Effector memory CD8-positive, alpha-beta T cell (primary cell): ENCODE measurements at places on chromosomes 16 and 17.
A peak's percentile ranks its signal among the peaks of the same experiment; 100 is the strongest.

- no peak for DNase-seq
Measured at GRCh38 chr17:48064638-48065037, 16.5 kb downstream of the NFE2L1 start.

DNA sequence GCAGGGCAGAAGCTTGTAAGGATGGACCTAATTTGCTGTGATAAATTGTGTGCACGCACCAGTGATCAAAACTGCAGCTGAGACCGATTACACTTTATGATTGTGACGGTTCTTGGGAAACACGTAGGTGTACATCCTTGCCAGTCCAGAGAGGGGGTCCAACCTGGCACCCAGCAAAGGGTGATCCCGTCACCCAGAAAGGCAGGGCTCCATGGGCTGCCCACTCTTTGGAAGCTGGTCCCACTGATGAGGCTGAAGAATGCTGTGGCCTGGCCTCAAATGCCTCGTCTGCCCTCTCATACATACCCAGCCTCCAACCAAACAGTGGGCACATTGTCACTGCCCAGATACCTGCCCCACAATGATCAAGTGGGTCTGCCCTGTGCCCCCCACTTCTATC, 132.0 kb downstream of the C16orf78 start:
- DNase-seq: no peak

DNA sequence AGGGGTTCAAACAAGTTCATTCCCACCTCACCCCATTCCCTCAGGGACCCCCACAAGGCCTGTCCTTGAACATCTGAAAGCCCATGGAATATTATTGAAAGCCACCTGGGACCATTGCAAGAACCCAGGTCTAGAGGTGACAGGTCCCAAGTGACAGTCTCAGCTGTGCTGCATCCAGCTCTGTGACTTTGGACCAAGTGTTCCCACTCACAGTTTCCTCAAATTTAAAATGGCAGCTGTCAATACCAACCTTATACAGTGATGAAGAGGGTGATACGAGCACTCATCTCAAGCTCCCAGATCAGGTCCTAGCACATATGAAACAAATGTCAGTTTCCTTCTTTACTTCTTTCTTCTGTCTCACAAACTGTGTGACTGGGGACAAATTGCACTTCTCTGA, 9.1 kb downstream of the ERAL1 start:
- DNase-seq: no peak

DNA sequence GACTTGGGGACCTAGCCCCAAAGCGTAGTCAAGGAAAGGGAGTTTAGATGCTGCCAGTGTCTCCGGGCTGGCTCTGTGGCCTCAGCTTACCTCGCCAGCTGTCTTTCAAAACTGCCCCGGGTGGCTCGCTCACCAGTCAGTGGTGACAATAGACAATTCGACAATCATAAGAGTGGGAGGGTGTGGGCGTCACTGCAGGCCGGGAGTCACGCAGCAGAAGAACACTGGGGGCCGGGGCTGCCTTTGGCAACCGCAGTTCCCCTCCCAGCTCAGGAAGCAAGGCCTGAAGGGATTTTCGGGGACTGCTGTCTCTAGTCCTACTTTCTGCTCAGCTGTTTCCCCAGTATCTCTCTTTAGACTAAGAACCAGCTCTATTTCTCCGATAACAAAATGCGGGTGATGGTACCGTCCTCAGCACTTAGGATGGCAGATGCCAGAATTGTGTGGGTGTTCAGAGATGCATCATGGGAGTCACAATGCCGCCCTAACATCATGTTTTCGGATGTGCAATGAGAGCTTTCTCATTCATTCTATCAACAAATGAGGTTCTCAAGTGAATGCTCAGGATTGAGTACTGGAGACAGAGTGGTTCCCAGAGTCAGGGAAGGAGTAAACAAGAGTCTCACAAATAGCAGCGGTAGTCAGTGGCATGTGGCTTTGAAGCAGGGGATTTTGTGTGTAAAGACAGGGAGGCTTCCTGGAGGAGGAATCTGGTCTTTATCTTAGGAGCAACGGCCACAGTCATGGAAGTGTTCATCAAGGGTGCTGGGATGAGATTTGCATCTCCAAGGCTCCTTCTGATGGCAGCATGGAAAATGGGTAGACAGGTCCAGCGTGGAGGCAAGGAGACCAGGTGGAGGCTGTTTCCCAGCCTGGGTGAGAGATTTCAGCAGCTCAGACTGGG, 93.1 kb downstream of the ZDHHC7 start:
- no peak for DNase-seq

DNA sequence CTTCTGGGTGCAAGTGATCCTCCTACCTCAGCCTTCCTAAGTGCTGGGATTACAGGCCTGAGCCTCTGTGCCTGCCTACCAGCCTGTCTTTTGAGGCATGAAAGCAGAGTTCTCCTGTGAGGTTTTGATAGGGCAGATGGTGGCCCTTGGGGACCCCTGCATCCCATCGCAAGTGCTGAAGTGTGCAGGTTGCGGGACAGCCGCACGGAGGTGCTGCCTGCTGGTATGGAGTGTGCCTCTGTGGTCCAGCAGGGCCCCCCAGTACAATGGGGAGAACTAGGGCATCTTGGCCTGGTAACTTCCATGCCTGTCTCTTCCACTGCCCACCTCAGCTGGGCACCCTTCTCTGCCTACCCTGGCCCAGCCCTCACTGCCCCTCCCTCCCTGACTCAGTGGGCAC, 9.9 kb upstream of the NDRG4 start:
- no peak for DNase-seq

- no peak for DNase-seq
Measured at GRCh38 chr16:84741340-84741830, 41.6 kb downstream of the USP10 start.

GRCh38 chr16:66423177-66423576, 3.9 kb upstream of the BEAN1 start:
- no peak for DNase-seq

DNA sequence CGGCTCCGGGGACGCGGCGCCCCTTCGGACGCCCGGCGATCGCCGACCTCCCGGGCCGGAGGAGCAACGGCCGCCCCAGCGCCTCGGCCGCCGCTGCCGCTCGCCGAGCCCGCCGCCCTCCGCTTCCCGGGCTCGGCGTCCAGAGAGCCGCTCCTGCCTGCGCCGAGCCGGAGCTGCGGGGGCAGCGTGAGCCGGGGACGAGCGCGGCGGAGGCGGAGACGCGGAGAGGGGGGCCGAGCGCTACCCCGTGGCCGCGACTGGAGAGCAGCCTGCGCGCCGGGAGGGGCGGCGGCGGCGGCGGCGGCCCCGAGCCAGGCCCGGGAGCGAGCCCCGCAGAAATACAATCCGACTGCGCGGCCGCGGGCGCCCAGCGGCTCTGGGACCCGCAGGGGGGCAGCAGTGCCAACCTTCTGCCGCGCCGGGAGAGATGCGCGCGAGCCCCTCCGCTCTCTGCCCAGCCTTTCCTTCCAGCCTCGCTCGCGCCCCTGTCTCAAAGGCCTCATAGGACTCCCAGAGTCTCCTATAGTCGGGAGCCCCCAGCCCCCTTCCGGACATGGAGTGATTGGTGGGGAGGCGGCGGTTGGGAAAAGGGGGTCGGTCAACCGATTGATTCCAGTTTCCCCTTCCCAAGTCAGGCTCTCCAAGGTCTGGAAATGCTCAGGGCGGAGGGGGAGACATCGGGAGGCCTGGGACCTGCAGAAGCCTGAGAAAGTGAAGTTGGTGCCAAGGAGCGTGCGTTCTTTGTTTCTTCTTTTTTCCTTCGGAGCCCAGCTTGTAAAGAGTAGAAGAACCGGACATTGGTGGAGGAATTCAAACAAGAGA, 1.0 kb upstream of the SDK2 start:
- DNase-seq: no peak

DNA sequence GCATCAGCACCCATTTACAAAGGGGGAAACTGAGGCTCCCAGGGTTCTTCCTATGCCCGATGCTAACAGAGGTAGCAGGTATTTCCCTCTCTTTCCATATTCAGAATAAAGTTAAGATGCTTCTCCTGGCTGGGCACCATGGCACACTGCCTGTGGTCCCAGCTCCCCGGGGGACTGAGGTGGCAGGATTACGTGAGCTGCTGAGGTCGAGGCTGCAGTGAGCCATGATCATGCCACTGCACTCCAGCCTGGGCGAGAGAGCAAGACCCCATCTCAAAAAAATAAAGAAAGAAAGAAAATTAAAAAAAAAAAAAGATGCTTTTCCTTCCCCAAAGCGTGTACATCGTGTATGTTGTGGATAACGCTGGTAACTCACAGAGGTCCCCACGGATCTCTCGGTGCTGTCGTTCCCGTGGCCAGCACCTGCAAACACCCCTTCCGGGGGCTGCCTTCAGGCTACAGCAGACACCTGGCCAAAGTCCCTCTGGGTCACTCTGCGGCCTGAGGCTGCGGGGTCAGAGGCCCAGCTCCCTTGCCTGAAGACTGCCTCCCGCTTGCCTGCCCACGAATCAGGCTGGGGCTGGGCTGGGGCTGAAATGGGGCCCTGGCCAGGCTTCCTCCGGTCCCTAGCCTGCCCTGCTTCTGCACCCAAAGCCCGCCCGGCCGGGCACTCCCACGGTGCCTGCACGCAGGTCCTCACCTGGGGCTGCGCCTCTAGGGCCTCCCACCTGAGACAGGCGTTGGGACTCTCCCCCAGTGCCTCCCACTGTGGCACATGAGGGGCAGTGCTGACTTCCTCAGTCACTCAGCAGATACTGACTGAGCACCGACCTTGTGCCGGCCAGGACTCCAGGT, 63.1 kb downstream of the ZDHHC7 start:
- DNase-seq: no peak

DNA sequence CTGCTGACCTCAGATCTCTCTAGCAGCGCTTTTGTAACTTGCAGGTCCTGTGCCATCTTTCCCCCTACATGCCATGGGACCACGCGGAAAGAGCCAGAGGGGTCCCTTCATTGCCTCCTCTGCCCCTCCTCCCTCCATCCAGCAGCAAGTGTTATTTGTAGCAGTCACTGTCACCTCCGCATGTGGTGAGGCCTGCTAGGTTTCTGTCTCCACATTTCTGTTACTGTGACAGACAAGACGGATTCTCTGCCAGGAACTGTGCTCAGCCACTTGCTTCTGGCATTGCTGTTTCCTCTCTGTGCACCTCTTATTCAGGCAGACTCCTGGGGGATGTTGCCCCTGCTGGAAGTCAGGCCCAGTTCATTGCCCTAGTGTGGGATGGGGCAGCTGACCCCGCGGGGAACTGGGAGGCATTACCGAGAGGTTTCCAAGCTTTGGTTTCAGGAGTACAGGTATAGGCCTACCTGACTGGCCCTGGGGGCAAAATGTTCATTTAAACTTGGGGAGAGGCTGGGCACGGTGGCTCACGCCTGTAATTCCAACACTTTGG, 61.2 kb downstream of the RAB11FIP4 start:
- no peak for DNase-seq

DNA sequence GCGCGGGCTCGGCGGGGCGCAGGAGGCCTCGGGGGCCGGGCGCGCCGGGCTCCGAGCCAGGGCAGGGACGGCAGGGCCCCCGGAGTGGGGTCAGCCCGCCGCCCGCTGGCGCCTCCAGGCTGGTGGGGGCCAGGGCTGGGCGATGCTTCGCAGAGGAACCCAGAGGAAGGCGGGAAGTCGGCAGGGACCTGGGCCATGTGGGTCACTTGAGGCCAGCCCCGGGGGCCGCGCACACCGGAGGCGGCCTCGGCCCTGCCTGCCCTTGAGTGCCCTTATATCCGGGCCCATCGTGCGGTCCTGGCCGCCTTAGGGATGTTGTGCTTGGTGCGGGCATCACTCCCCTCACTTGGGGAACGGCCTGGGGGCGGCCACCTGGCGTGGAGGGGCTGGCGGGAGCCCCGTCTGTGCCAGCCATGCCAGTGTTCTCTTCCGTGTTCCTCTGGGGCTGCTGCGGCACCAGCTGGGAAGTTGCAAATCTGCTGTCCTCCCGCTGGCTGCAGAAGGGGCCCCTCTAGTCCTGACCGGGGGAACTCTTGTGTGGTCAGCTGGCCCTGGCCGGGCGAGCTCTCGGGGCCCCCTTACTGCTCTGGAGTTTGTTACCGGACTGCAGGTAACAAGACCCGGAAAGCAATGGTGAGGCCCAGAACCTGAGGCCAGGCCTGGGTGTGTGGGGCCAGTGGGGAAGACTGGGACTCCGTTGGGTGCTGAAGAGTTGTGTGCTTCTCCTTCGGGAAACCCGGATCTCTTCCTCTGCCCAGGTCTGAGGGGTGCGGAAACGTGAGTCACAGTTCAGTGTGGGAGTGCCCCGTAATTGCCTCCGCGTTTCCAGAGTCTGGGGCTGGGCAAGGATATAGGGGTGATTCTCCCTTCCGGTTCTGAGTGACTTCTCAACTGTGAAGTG, 849 bp downstream of the CAPN15 start:
- DNase-seq: peak; percentile 39

- no peak for DNase-seq
Measured at GRCh38 chr17:285751-286422, 66.7 kb downstream of the RPH3AL start.

DNA sequence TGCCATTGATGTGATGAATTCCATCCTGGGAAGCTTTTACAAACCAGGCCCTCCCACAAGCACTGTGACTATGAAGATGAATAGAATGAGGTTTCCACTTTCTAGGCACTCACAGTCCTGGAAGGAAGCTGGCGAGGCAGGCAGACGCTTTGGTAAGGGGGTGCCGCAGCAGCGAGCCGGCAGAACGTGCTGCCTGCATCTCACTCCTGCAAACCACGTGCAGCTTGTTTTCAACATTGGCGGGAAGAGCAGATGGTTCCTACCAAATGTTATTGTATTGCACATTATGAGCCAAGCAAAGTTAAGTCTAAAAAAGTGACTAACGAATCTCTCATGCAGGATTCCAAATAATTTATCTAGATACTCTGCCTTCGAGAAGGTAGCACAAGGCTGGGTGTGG, 3.7 kb upstream of the DNAI2 start:
- DNase-seq: no peak

- no peak for DNase-seq
Measured at GRCh38 chr16:4384509-4384942, 12.9 kb downstream of the VASN start.

DNA sequence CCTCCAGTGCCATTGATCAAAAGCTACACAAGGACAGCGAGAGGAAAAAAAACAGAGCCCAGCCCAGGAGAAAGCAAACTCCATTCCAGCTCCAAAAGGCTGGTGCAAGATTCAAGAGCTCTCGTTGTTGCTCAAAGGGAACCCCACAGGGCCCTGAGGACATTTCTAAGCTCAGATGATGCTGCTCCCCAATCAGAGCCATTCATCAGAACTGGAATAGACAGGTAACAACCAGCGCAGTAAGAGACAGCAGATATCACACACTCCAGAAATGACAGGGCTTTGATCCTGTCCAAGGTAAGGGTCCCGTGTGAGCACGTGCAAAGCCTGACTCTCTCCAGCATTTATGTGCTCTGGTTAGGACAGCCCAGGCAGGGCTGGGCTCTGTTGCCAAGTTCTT, 20.1 kb downstream of the PMP22 start:
- no peak for DNase-seq

DNA sequence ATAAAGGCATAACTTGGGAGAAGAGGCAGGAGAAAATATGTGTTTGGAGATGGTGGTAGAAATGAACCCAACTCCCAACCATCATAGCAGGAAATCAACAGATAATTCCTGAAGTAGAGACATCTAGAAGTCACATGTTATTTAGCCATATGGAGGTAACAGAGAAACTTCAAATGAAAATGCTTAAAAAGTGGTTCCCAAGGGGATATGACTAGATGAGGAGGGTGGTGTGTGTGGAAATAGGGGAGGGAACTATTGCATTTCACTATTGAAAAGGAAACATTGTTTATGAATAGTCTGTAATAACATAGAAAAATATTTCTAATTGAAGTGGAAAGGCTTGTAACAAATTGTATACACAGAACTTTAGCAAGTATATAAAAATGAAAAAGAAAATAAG, 412.0 kb downstream of the SHISA9 start:
- no peak for DNase-seq

- DNase-seq: no peak
Measured at GRCh38 chr17:67055041-67055443, 10.7 kb downstream of the CACNG1 start.

- peak; percentile 63 for DNase-seq
Measured at GRCh38 chr17:42578282-42578869, 847 bp upstream of the PSMC3IP start.
